ENCODE measurements at places on chromosomes 4 and X.

DNA sequence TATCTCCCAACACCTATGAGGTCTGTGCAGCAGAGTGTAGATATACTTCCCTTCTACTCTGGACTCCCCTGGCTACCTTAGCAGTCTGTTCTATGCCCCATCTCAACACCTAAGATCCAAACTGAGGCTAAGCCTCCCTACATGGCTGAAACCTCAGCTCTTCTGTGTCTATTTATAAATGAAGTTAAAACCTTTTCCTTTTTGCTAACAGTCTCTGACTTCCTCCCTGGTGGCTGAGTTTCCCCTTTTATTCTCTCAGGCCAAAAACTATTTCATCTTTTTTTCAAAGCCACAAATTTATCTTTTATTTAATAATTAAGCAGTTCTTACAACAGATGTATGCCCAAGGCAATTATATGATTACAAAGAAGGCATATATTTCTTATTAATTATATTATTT is 111.8 kb upstream of the STIM2 start:
- DNase-seq, result no peak

GRCh38 chrX:119981286-119982070 is 37.9 kb upstream of the NKAP start:
- peak; percentile 24 for DNase-seq

- DNase-seq, result peak; percentile 35
These were observed 2.8 kb upstream of the CPLX1 start for GRCh38 chr4:828641-829271.

GRCh38 chrX:31168551-31168950 is 96.7 kb upstream of the FTHL17 start:
- DNase-seq, result no peak

DNA sequence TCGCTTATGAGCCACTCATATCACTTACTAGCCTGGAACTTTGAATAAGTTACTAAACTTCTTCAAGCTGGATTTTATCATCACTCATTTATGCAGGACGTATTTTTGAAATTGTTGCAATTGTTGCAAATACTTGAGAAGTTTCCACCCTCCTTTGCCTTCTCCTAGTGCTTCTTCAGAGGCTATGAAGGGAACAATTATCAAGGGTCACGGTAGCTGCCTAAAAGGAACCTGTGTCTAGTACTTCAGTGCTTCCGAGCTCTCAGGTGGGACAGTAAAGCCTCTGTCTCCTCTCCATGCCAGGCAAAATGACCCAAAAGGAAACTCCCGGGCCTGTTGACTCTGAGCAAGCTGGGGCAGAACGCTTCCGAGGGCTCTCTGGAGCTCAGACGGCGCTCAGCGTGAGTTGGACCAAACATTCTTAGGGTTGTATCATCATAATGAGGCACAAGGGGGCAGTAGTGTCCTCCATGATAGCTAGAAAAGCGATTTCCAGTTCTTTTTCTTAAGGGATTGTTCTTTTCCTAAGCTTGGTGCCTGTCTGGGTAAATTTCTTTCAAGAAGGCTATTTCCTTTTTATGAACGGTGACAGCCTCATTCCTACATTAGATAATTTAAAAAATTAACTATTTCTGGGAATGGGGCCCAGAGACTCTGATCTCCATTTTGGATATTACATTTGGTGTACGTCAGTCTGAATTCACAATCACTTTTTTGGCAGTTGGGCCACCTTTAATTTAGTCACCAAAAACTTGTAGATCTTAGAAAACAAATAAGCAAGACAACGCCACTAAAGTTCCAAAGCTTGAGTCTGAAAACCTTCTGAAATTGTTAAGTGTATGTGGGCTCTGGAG is 73.1 kb downstream of the PACRGL start:
- peak; percentile 66 for DNase-seq

DNA sequence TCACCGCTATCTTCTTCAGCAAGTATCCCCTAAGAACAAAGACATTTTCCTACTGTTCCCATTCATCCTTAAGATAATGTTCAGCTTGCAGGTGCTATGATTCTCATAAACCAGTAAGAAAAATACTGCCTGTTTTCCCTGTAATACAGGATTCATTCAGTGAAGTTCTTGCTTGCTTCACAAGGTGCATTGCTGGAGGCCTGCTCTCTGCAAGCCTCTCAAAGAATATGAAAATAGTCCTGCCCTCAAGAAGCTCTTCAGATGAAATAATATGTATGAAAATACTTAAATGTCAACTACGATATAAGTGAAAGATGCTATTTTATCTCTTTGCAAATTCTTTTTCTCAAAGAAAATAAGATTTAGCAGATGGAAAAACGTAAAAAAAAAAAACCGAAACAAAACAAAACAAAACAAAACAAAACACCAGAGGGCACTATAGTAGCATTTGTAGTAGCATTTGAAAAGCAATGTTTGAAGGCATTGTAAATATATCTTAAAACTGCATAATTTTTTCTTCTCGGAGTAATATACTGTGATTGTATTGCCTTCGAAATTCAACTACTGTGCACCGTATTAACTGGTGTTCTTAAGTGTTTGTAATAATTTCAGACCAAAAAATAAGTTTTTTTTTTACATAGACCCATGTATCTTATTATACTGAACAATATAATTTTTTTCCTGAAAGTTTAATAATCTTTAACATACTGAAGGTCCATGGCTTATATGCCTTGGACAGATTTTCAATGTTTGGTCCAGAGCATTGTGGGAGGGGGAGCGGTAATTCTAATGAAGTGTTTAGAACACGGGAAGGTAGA is 26.0 kb downstream of the ADH4 start:
- DNase-seq, result peak; percentile 36

DNA sequence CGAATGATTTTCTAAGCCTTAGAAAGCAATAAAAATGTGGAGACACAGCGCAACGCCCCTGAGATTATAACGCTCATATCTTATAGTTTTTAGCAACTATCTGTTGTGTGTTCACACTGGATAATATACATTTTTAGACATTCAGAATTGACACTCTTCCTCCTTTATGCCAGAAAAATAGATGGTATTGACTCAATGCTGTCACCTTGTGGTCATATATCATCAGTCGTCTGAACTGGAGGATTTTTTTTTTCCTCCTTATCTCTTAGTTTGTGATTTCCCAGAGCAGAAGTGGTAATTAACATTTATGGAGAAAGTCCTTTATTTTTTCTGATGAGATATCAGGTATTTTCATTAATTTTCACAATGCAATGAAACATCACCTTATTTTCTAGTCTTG is 759.6 kb downstream of the RAB28 start:
- no peak for DNase-seq

GRCh38 chrX:134545510-134545909 is 85.5 kb downstream of the HPRT1 start:
- no peak for DNase-seq

DNA sequence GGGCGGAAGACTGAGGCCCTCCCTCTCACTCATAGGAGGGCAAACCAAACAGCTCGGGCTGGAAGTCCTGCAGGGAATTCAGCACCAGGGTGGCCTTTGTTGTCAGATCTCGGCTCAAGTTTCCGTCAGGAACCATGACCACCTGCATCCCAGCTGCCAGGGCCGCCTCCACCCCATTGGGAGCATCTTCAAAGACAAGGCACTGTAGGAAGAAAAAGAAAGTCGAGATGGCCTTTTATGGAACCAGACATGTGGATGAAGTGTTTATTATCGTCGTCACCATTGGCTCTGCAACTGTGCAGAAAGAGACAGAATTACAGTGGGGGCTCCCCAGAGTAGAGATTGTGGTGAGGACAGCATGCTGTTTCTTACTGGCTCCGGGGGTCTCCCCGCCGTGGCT is 97.2 kb upstream of the STS start:
- DNase-seq, result no peak

- DNase-seq, result peak; percentile 47
These were observed 47.0 kb downstream of the FGFRL1 start for GRCh38 chr4:1058198-1058996.

- DNase-seq, result peak; percentile 95
These were observed at the start of gene MRPL1 for GRCh38 chr4:77862478-77863216. Gene MRPL1 (plus strand): TSS chr4:77862830. CDS start chr4:77862849, 19 bp downstream.

- DNase-seq, result no peak
These were observed 21.7 kb upstream of the CLNK start for GRCh38 chr4:10706236-10706635.

DNA sequence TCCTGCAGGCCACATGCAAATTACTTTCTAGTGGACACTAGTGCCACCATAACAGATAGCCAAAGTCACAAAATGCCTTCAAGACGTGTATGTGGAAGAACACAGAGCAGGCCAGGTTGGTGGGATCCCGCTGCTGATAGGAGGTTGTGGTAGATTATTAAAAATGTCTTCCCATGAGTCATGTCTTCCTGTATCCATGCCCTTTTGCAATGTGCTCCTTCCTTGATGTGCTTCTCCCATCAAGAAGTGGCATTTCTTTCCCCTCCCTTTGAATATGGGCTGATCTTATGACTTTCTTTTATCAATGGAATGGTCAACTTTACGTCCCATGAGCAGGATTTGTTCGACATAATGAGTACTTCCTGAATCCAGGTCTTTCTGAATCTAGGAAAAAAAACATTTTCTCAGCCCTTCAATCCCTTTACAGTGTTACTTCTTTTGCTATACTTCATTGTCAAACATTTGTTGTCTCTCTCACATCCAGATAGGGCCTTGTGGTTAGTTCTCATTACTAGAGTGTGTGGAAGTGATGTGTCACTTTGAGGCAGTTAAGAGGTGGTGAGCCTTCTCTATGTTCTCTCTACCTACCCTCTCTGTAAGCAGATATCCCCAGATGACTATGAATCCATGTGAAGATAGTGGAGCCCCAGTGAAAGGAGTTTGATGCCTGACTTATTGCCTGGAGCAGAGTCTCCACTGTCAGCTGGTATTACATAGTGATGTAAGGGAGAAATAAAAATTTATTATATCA is 519.2 kb upstream of the DIPK2B start:
- peak; percentile 14 for DNase-seq

GRCh38 chr4:7396186-7396910 is 38.4 kb downstream of the PSAPL1 start:
- no peak for DNase-seq

DNA sequence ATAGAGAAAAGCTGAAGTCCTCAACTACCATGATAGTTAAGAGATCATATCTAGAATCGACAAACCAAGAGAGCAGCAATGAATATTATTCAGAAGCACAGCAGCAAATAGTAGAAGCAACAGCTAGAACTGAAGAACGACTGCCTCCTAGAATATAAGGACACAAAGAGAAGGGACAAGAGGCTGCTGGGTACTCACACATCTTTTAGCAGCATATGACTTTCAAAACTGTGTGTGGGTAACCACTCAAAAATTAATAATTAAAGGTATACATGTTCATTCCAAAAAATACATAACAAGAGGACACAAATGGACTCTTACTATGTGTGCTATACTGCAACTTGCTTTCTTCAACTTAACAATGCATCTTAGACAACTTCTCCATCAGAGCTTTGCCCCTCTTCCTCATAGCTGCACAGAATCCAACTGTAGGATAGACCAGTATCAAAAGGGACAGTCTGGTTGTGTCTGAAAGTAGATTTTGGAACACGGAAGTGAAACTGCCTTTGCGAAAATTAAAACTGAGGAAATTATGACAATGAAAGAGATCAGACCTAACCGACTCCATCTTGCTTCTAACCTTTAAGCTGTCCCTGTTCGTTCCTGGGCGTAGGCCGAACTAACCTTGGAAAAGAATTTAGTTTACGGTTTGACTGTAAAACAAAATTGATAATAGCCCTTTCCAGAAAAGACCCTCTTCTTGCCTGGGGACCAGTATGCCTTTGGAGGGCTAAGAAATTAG is 125.7 kb downstream of the SH3KBP1 start:
- no peak for DNase-seq

GRCh38 chr4:156495836-156496235 is 475.8 kb downstream of the PDGFC start:
- DNase-seq, result no peak
